ENCODE measurements at places on chromosomes 4 and X.

GRCh38 chr4:181278941-181279340 is 964.3 kb upstream of the TENM3 start:
- DNase-seq: no peak

- DNase-seq: no peak
Measured at GRCh38 chr4:22595684-22596083, 79.8 kb upstream of the ADGRA3 start.

GRCh38 chr4:186948361-186949242 is 224.9 kb upstream of the FAT1 start:
- DNase-seq: no peak

DNA sequence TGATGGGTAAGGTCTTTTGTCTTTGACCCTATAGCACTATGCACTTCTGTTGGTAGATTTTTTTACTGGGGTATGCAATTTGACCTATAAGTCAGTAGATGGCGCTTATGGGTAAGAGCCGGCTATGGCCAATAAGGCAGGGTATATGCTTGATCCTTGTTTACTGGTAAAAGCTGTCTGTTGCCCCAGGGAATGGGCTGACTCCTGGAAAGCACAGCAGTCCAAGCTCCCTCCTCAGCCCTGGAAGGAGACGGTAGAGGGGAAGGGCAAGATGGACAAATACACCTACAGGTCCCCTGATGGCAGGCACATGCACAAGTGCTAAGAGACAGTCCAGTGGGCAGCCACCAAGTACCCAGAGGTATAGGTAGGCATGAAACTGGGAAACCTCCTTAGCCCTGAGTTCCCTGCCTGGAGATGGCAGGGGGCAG is 63.7 kb downstream of the ADAMTS3 start:
- no peak for DNase-seq

DNA sequence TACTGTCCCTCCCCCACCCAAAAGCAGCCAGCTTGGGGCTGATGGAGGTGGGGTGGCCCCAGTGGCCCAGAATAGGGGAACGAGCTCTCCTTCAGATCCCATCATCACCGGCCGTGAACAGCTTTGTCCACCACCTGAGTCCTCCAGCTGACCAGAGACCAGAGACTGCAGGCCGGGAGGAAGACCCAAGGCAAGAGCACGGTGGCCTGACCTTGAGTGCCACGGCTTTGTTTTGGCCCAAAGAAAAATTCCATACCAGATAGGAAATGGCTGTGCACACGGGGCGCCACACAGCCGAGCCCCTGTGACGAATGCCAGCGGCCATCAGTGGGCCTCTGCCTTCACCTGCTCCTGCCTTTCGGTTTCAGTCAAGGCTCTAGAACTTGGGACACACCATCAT is 5.2 kb downstream of the HMX1 start:
- no peak for DNase-seq

GRCh38 chr4:114497116-114497515 is 101.5 kb upstream of the UGT8 start:
- no peak for DNase-seq

GRCh38 chr4:48025005-48025404 is 8.4 kb downstream of the NIPAL1 start:
- DNase-seq: no peak

DNA sequence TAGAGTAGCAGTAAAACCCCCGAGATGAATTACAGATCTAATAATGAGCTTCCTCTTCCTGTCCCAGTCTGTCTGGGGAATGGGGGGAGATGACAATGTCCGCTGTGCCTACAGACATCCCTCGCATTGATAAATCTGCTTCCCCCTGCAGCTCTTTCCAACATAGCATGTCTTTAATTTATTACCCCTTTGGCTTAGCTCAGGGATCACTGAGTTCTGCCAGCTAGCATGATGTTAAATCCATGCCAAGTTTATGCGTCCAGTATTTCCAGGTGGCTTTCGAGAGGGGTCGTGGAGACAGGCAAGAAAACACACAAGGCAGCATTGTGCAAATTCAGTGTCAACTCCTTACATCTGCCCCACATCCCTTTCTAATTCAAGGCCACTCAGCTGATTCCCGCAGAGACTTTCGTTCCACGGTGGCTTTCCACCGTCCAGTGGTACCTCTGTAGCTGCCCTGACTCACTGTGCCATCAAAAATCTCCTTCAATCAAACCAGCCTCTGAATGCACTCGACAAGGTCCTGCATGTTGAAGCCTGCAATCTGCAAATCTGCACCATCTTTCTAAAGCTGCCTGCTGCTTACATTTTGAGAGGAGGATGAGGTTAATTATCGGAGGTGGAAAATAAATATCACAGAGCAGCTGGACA is 75.1 kb downstream of the MXRA5 start:
- DNase-seq: no peak
